ENCODE measurements at places on chromosomes 7 and 10. TPM values are rescaled to one million over a fixed set of nuclear protein-coding genes. Genes with fewer than 3 reads are reported as not detected.

Gene SLC18A3
- not detected for total RNA-seq

Gene EZH2
- total RNA-seq: 13.1 TPM

Gene BTBD16
- not detected for total RNA-seq

Gene MYPN
- 12.5 TPM for total RNA-seq

Gene MYO1G
- total RNA-seq: under 0.01 TPM

Gene PON3
- not detected for total RNA-seq

Gene MSS51
- total RNA-seq: 1.1 TPM

Gene GET4
- total RNA-seq: 10.6 TPM

Gene FBXL15
- total RNA-seq: 3.0 TPM

Gene CTAGE8
- total RNA-seq: not detected

Gene FKBP9
- total RNA-seq: 146 TPM

- no peak overlapping the region for H3K27ac ChIP-seq
- no peaks in the 10 kb centered on the region for H3K36me3 ChIP-seq
- peaks cover 10% of the 10 kb centered on the region for H3K4me1 ChIP-seq
- no peak overlapping the region for H3K4me3 ChIP-seq
- H3K27me3 ChIP-seq: peaks cover 5% of the 10 kb centered on the region
Measured at GRCh38 chr10:102438374-102438773, 6.0 kb upstream of the CUEDC2 start.

DNA sequence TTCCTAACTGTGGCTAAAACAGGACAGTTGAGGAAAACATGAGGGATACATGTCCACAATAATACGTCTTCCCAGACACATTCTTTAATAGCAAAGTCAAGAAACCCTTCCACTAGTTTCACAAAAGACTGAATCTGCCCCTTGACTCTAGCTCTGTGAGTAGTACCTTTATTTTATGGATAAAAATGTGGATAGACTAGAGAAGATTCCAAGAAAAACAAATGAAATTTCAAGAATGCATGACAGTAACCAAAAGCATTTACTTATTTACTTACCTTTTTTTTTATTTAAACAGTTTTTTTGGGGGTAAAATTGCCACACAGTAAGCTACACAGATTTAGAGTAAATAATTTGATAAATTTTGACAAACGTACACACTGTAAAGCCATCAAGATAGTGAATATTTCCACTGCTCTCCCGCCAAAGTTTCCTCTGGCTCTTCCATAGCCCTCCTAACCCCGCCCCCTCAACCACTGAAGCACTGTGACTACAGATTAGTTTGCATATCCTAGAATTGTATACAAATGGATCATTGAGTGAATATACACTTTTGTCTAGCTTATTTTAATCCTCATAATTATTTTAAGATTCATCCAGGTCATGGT, 420.4 kb upstream of the ZMIZ1 start:
- no peak overlapping the region for H3K27ac ChIP-seq
- H3K27me3 ChIP-seq: no peaks in the 10 kb centered on the region
- H3K36me3 ChIP-seq: no peaks in the 10 kb centered on the region
- H3K4me1 ChIP-seq: peaks cover 6% of the 10 kb centered on the region
- no peak overlapping the region for H3K4me3 ChIP-seq

- no peaks in the 10 kb centered on the region for H3K27me3 ChIP-seq
- no peak overlapping the region for H3K27ac ChIP-seq
- no peaks in the 10 kb centered on the region for H3K36me3 ChIP-seq
- no peaks in the 10 kb centered on the region for H3K4me1 ChIP-seq
Measured at GRCh38 chr7:95549818-95550529, 46.3 kb downstream of the PDK4 start.

DNA sequence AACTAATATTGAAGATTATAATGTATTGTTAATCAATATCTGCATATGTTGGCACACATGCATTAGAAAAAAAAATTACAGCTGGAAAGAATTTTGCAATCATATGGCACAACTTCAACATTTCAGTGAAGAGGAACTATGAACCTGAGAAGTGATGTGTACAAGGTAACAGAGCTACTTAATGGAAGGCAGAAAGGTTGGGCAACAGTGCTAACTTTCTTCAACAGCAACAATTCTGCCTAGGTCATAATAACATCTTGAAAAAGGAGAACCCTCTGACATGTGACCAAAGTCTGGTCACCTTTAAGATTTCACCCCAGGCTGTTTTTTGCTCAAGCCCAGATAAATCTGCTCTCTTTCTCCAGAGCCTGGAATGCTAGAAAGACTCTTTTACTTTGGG, 47.9 kb upstream of the SKAP2 start:
- H3K36me3 ChIP-seq: no peaks in the 10 kb centered on the region
- no peak overlapping the region for H3K4me3 ChIP-seq
- no peak for DNase-seq
- H3K27me3 ChIP-seq: 0 out of 2 replicates have a peak, but pooled peaks cover 2% of the 10 kb centered on the region
- no peak overlapping the region for H3K27ac ChIP-seq

DNA sequence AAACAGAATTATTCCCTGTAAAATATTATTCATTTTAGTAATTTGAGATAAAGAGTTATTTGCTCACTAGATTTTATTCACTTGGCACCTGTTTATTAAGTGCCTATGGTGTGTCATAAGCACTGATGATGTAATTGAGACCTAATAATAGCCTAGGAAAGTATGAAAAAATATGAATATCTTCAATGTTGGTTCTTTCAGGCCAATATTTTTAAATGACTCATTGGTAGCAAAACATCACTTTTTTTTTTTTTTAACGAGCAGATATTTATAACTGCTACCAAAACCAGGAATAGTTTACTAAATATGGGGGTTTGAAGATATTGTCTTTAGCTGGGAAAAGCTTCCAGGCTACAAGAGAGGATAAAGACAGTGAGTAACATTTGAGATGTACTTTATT, 228.0 kb downstream of the PRKG1 start:
- peak; percentile 69 for DNase-seq
- no peaks in the 10 kb centered on the region for H3K27me3 ChIP-seq
- H3K27ac ChIP-seq: no peak overlapping the region
- peaks cover 4% of the 10 kb centered on the region for H3K4me1 ChIP-seq
- no peak overlapping the region for H3K4me3 ChIP-seq
- no peaks in the 10 kb centered on the region for H3K36me3 ChIP-seq

GRCh38 chr10:96374985-96375830, 16.4 kb upstream of the OPALIN start:
- DNase-seq: peak; percentile 77
- H3K27me3 ChIP-seq: peaks cover 14% of the 10 kb centered on the region
- no peak overlapping the region for H3K27ac ChIP-seq
- no peaks in the 10 kb centered on the region for H3K4me1 ChIP-seq
- peak overlapping the region; percentile 36 for H3K4me3 ChIP-seq

DNA sequence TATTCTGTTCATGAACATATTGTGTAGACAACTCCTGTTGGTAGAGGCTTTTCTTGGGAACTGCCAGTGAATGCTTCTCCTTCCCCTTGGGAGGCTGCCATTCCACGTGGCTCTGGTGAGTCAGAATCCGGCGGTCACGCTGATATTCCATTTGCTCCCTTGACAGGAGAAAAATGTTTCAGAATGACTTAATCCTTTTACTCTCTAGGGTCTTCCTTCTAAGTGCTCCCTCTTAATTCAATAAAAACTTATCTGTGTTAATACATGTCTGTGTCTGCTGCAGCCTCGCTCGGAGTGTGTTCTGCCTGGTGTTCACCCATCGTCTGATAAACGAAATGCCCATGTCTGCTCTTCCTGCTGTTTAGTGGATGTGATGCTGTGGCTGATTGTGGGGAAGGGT, 278.6 kb downstream of the ARHGAP12 start:
- no peaks in the 10 kb centered on the region for H3K27me3 ChIP-seq
- peaks cover 5% of the 10 kb centered on the region for H3K4me1 ChIP-seq
- peak; percentile 92 for DNase-seq
- H3K4me3 ChIP-seq: no peak overlapping the region
- H3K27ac ChIP-seq: peak overlapping the region; percentile 55

DNA sequence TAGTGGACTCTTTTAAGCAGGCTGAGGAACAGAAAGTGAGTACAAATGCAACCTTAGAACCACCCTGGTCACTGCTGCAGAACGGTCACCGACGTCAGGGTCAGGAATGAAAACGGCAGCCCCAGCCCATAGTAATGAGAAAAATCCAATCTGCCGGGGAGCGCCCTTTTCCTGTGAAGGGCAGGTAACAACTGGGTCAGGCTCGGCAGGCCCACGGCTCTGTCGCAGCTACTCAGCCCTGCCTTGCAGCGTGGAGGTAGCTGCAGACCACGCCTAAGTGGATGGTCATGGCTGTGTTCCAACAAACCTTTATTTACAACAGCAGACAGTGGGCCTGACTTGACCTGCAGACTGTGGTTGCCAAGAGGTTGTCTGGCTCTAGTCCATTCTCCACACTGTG, 563.2 kb downstream of the DNAJB6 start:
- H3K4me3 ChIP-seq: no peak overlapping the region
- no peak for DNase-seq
- no peaks in the 10 kb centered on the region for H3K27me3 ChIP-seq
- no peaks in the 10 kb centered on the region for H3K36me3 ChIP-seq
- H3K4me1 ChIP-seq: no peaks in the 10 kb centered on the region

- no peak overlapping the region for H3K27ac ChIP-seq
- H3K27me3 ChIP-seq: no peaks in the 10 kb centered on the region
- no peaks in the 10 kb centered on the region for H3K4me1 ChIP-seq
- no peaks in the 10 kb centered on the region for H3K36me3 ChIP-seq
- H3K4me3 ChIP-seq: no peak overlapping the region
- peak; percentile 24 for DNase-seq
Measured at GRCh38 chr7:133675510-133676218, 422.8 kb downstream of the EXOC4 start.

GRCh38 chr7:87596696-87597095, 4.0 kb downstream of the ABCB1 start:
- no peak for DNase-seq
- H3K36me3 ChIP-seq: no peaks in the 10 kb centered on the region
- H3K4me3 ChIP-seq: no peak overlapping the region
- H3K27ac ChIP-seq: no peak overlapping the region
- H3K27me3 ChIP-seq: peaks cover 22% of the 10 kb centered on the region

GRCh38 chr7:96321031-96321657, 754 bp downstream of the SLC25A13 start:
- H3K27me3 ChIP-seq: no peaks in the 10 kb centered on the region
- no peaks in the 10 kb centered on the region for H3K4me1 ChIP-seq
- H3K4me3 ChIP-seq: peak overlapping the region; percentile 60
- peak; percentile 74 for DNase-seq

DNA sequence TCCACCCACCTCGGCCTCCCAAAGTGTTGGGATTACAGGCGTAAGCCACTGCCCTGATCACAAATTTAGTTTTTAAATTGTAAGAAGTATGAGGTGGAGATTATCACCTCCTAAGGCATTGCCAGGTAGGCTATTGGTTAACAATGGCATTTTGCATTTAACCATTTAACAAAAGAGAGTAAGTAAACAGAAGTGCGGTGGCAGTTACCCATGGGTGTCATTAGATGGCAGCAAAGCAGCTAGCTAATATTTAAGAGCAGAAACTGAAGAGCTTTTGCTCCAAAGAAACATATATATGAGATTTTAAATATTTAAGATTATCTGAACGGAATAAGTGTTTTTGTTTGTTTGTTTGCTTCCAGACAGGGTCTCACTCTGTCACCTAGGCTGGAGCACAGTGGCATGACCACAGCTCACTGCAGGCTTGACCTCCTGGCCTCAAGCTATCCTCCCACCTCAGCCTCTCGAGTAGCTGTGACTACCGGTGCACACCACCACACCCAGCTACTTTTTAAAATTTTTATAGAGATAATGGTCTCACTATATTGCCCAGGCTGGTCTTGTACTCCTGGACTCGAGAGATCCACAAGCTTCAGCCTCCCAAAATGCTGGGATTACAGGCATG, 325.5 kb upstream of the C7orf33 start:
- no peaks in the 10 kb centered on the region for H3K4me1 ChIP-seq
- H3K27ac ChIP-seq: no peak overlapping the region
- peak; percentile 13 for DNase-seq
- H3K4me3 ChIP-seq: no peak overlapping the region

GRCh38 chr7:113652501-113652900, 266.3 kb downstream of the PPP1R3A start:
- no peak overlapping the region for H3K4me3 ChIP-seq
- DNase-seq: peak; percentile 11
- H3K27ac ChIP-seq: no peak overlapping the region
- no peaks in the 10 kb centered on the region for H3K27me3 ChIP-seq

- no peak overlapping the region for H3K27ac ChIP-seq
- H3K36me3 ChIP-seq: no peaks in the 10 kb centered on the region
- peaks cover 12% of the 10 kb centered on the region for H3K4me1 ChIP-seq
- DNase-seq: no peak
- H3K27me3 ChIP-seq: no peaks in the 10 kb centered on the region
Measured at GRCh38 chr7:151657173-151657572, 137.5 kb upstream of the RHEB start.

DNA sequence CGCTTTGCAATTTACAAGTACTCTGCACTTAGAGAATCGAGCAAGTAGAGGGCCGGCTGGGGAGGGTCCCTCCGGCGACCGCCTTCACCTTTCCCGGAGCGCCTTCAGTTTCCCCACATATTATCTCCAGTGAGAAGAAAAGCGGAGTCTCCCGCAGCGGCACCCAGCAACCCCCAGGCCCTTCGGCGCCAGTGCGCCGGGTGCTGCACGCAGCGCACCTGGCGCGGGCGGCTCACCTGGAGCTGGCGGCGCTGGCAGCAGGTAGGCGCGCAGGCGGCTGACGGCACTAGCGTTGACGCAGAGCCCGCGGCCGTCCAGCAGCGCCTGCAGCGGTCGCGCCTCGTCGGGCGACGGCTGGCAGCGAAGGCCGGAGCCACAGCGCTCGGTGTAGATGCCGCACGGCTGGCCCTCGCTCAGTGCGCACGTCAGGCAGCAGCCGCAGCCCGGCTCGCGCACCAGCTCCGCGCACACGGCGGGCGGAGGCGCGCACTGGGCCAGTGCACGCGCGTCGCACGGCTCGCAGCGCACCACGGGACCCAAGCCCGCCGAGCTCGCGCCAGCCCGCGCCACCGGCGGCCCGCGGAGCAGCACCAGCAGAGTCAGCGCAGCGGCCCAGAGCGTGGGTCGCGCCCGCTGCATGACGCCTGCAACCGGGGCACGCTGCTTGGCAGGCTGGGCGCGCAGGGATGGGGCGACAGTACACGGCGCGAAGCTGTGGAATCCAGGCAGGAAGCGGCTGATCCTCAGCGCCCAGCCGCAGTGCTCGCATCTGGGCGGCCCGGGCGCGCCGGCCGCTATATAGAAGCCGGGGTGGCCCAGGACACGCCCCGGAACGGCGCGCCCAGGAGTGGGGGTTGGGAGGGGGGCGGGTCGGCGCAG, at the start of gene IGFBP3:
Gene IGFBP3 (minus strand): TSS at position 771 of the 879 bp plus-strand sequence. CDS start 132 bp downstream, at position 639.
- H3K4me1 ChIP-seq: peaks cover 17% of the 10 kb centered on the region

DNA sequence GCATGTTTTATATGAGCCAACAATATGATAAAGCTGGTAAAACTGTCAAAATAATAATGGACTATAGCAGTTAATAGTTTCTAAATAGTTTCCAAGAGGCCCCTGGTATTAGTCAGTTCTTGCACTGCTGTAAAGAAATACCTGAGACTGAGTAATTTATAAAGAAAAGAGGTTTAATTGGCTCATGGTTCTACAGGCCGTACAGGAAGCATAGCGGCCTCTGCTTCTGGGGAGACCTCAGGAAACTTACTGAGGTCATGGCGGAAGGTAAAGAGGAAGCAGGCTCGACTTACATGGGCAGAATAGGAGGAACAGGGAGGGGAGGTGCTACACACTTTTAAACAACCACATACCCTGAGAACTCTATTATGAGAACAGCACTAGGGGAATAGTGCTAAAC, 104.6 kb downstream of the PPP1R9A start:
- no peak overlapping the region for H3K27ac ChIP-seq
- H3K36me3 ChIP-seq: no peaks in the 10 kb centered on the region
- no peak for DNase-seq
- no peak overlapping the region for H3K4me3 ChIP-seq
- no peaks in the 10 kb centered on the region for H3K4me1 ChIP-seq

- H3K4me3 ChIP-seq: no peak overlapping the region
- no peak overlapping the region for H3K27ac ChIP-seq
- H3K36me3 ChIP-seq: no peaks in the 10 kb centered on the region
- peaks cover 44% of the 10 kb centered on the region for H3K27me3 ChIP-seq
- no peak for DNase-seq
Measured at GRCh38 chr10:72062382-72062781, 26.0 kb downstream of the SPOCK2 start.
